Hematopoietic multipotent progenitor cell (in vitro differentiated cells): ENCODE measurements at places on chromosomes 4 and X. TPM values are rescaled to one million over a fixed set of nuclear protein-coding genes. Genes with fewer than 3 reads are reported as not detected.

DNA sequence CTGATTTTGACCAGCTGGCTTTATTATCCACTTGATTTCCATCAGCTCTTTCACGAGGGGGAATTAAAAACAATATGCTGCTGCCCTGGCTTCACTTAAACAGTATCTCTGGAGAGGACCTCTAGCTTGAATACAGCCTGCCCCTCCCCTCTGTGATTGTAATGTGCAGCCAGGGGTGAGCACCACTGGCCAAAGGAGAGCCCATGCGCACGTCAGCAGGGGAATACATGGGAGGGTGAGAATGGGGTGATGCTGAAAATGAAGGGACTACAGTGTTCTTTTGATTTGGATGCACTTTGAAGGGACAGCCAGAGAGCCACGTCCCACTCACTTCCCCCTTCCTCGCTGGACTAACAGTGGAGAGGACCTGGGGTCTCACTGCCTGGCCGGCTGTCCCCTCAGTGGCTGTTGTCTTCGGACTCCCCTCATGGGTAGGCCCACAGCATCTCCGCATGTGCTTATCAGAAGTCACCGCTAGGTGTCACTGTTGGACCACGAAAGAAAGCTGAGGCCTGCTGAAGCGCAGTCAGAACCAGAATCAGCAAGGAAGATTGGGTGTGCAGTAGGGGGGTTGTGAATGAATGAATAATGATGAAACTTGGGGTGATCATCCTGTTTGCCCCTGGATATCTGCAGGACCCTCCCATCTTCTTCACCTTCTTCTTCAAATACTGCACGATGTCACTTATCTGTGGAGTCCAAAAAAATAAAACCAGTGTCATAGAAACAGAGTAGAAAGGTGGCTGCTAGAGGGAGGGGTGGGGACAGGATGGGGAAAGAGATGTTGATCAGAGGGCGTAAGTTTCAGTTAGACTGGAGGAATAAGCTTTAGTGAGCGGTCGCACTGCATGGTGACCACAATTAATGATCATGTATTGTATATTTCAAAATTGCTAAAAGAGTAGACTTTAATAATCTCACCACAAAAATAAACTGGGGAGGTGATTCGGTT lies 32.8 kb downstream of the CLCN4 start:
- peak; percentile 70 for DNase-seq

DNA sequence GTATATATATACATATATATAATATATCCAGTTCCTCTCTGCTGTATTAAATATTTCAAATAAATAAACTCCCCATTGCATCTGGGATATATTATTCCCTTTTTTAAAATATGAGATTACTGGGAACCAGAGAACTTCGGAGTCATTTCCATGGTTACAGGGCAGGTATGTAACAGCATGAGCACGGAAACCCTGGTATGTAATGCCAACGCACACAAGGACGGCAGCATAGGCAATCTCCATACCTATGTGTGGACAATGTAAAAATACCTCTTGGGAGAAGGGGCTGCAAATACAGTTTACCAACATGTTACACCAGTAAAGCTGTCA lies 62.8 kb downstream of the NUDT10 start:
- DNase-seq: no peak

GRCh38 chr4:72571337-72571736 lies 2.3 kb upstream of the ADAMTS3 start:
- no peak for DNase-seq

GRCh38 chr4:5191831-5192230 lies 140.6 kb downstream of the STK32B start:
- DNase-seq: no peak

VEGFD gene
- not detected for total RNA-seq
